ENCODE measurements at places on chromosomes 6 and 20.

GRCh38 chr20:48404598-48404997, 423.2 kb downstream of the PREX1 start:
- DNase-seq = no peak

- no peak for DNase-seq
Observed at GRCh38 chr6:102085257-102085656, 691.7 kb downstream of the GRIK2 start.

- no peak for DNase-seq
Observed at GRCh38 chr6:68650142-68650541, 15.1 kb downstream of the ADGRB3 start.

- no peak for DNase-seq
Observed at GRCh38 chr6:36893976-36894932, 8.5 kb downstream of the C6orf89 start.

DNA sequence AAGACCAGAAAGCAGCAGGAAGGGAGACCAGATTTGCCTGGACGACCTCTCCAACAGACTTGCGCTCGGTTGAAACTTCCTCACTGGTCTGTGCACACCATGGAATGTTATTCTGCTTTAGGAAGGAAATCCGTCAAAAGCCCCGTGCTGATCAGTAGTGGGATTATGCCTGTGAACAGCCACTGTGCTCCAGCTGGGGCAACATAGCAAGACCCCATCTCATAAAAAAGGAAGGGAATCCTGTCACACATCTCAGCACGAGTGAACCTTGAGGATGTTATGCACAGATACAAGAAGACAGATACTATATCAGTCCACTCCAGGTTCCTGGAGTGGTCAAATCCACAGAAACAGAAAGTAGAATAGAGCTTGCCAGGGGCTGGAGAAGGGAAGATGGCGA, 86.9 kb upstream of the FOXC1 start:
- DNase-seq = no peak

- DNase-seq = no peak
Observed at GRCh38 chr6:99146711-99147110, 199.0 kb upstream of the FBXL4 start.

- no peak for DNase-seq
Observed at GRCh38 chr6:56043761-56044160, 168.4 kb upstream of the BMP5 start.

DNA sequence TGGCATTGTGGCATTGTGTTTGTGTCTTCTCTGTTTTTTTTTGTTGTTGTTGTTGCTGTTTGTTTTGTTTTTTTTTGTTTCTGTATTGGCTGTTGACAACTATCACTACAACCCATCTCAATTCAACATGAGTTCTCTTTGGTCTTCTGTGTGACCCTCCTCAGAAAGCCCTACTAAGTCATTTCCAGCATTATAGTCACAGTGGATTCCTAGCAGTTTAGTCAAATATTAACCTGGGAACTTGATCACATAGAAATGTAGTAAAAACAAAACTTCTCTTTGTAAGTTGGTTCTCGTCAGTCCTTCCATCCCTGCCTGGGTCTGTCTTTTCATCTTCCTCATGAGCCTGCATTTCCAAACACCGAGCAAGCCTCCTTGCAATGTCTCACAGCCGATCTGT, 16.8 kb downstream of the SLC17A2 start:
- no peak for DNase-seq

- DNase-seq = peak; percentile 74
Observed at GRCh38 chr20:37526238-37526838, 1.3 kb downstream of the BLCAP start.

DNA sequence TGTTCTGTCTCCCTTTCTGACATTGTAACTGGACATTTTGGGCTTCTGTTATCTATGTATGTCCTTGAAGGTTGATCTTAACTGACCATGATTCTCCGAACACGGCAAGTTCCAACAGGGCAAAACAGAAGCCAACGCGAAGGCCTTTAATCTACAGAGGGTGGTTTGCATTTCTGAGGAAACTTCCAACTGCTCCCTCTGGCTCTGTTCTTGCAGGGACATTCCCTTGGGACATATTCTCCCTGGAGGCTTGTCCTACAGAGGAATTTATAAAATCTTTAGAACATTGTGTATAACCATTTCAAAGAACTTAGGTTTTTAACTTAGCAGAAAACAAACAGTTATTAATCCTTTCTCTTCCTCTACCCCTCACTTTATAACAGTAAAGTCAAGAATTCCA, 189.0 kb upstream of the CDYL start:
- DNase-seq = no peak

- peak; percentile 22 for DNase-seq
Observed at GRCh38 chr6:24546439-24546838, 51.7 kb downstream of the ALDH5A1 start.

DNA sequence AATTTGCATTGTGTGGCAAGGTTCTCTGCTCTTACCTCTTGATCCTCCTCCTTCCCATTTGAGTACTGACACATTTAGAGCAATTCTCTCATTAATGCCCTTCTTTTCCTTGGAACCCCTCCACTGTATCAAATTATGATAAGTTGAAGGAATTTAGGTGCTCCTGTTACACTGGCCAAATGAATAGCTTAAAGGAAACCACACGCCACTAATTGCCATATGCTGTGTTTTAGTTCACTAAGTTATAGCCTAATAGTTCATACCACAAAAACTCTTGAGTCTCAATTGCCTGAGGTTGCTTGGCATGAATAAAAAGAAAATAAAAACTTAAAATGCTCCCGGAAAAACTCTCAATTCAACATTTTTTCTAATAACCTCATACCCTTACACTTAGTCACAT, 1239.3 kb downstream of the EPHA7 start:
- no peak for DNase-seq

DNA sequence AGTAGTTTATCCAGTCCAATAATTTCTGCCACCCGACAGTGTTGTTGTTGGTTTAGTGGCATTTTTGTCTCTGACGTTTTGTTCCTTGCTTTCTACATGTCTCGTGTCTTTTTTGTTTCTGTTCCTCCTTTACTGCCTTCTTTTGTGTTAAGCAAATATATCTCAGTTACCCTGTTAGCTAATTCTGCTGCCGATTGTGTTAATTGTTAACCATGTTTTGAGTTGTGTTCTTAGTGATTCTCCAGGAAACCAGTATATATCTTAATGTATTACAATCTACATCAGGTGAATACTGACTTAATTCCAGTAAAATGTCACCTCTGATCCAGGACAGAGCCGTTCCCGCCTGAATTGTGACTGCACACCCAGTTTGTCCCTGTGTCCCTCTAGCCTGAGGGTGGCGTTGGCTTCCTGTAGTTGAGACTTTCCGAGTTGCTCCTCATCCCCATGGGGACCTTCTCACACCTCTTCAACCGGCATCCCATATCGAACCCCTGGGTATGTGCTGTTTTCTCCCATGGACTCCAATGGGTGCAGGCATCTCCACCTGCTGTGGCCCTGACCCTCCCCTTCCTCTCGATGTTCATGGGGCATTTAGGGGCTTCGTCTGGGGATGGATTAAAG, 35.8 kb upstream of the BHLHE23 start:
- no peak for DNase-seq

DNA sequence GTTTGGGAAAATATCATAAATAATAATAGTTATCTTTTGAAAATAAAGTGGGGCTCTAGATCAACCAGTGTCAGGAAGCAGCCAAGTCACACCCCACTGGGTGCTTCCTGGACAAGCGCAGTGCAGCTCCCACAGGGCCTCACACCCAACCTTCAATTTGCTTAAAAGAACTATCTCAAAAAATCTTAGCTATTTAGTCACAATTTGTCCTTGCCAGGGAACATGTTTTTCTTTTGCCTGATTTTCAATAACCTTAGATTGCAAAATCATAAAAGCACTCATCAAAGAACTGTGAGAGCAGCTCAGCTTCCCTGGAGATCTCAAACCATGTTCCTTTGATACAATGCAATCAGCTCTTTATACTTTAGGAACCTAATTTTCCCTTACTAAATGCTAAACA, 1.6 kb upstream of the NCOA7 start:
- DNase-seq = no peak

DNA sequence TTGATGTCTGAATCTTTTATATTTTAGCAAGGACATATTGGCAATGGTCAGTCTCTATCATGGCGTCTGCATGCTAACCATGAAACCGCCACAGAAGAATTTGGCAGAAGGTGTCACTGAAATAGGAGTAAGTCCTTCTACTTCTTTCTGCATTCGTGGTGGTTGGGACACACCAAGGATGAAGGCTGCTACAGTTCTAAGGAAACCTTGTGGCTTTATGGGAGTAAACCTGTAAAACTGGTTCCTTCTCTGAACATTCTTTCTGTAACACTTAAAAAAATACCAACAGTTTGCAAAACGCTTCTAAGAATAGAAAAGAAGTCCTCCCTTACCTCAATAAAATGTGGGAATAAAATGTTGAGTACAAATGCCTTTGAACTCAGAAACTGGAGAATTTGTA, 195.3 kb downstream of the SLC24A3 start:
- peak; percentile 35 for DNase-seq

DNA sequence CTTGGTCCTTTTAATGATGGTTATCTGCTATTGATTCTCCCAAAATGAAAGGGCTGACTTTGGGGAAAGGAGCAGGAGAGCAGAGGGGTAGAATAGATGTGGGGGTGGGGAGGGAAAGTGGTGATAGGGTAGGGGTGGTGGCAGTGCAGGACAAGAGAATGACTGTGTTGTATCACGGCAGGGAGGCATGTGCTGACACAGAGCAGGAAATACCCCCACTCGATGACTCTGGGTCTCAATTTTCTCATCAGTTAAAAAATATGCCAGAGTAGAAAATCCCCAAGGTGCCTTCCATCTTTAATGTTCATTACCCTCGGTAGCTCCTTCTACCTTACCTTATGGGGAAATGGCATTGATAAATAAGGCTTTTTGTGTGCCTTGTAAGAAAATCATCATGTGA, 79.0 kb upstream of the ATXN1 start:
- DNase-seq = no peak

DNA sequence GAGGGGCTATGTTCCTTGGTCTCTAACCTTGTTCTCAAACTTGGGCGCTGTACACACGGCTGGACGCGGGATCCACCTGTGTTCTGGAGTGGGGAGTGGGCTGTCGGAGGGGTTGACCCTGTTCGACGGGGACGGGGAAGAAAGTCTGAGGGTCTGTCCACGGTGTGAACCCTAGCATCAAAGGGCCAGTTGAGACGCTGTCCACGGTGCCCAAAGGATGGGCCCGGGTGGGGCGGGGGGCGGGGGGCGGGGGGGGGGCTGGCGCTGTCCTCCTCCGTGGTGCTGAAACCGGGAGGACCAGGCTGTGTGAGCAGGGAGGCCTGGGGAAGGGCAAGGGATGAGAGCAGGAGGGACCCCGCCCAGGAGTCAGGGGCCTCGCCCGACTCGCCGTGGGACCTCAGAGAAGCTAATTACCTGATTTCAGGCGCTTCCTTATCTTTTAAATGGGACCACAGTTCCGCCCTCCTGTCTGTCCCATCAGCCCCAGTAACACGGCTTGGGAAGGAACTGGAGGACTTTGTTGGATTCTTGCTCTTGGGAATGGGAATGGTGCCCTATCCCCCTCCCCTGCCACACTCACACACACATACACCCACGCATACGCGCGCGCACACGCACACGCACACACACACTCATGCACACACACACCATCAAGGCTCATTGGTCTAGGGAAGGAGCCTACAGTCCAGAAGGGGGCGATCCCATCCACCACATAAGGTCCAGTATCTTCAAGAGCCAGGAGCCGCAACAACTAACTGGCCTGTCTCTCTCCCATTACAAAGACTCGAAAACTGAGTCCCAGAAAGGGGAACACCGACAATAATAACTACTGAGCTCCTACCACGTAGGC, 1.0 kb upstream of the VSTM2L start:
- DNase-seq = peak; percentile 67
